ENCODE measurements at places on chromosomes 2 and 18.

GRCh38 chr18:8084160-8084559 lies 517.0 kb downstream of the PTPRM start:
- peak; percentile 15 for DNase-seq

DNA sequence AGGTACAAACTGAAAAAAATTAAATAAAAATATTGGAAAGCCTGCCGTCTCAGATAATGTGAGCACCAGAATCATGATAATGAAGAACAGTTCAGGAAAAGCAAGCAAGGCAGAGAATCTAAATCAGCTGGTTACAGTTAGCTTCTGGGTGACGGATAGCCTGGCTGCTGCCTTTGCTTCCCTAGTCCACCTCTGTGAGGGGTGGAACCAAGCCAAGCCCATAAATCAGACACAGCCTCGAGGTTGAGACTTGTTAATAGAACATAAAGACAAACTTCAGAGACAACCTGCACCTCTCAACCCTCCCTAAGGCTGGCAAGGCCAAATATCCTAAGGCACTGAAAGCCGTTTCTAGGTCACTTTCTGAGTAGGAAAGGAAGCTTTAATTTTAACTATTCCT lies 334.7 kb upstream of the SLC39A10 start:
- DNase-seq, result no peak

DNA sequence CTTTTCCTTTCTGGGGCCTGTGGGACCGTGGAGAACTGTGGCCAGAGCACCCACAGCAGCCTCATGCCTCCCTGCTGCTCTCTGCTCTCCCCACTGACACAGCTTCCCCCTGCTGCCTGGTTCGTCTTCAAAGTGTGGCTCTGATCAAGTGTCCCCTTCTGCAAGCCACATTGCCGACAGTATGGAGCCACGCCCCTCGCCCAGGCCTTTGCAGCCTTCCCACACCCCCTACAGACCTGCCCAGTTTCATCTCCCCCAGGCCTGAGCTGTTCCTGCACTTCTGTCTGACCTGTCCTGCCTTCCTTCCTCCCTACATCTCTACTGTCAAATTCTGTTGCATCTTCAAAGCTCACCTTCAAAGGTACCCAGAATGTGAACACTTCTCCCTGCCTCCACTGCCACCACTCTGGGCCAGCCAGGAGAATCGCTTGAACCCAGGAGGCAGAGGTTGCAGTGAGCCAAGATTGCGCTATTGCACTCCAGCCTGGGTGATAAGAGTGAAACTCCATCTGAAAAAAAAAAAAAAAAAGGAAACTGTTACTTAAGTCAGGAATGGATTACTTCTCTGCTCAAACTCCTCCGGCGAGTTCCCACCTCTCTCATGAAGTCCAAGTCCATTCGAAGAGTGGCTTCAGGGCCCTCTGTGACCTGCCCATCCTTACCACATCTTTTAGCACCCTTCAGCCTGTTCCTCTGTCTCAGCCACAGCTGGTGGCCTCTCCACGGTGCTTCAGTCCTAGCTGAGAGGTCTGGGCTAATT lies 29.0 kb upstream of the CATIP start:
- DNase-seq, result no peak

DNA sequence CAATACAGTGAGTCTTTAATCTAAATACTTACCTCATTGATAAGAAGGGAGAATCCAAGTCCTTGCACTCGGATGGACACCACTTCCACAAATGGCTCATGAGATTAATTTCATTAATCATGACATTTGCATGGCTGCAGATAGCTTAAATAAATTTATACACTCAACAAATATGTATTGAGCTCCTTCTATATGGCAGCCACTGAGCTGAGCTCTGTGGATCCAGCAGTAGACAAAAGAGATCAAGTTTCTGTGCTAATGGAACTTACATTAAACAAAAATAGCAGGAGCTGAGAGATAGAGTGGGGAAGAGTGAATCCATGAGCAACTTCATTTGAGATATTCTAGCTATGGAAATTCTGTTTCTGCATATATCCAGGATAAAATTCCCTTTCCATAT lies 44.4 kb downstream of the RAB27B start:
- no peak for DNase-seq

GRCh38 chr2:43370705-43371104 lies 144.3 kb upstream of the ZFP36L2 start:
- DNase-seq, result no peak

- DNase-seq, result no peak
Measured at GRCh38 chr2:134555411-134555810, 163.4 kb downstream of the TMEM163 start.

DNA sequence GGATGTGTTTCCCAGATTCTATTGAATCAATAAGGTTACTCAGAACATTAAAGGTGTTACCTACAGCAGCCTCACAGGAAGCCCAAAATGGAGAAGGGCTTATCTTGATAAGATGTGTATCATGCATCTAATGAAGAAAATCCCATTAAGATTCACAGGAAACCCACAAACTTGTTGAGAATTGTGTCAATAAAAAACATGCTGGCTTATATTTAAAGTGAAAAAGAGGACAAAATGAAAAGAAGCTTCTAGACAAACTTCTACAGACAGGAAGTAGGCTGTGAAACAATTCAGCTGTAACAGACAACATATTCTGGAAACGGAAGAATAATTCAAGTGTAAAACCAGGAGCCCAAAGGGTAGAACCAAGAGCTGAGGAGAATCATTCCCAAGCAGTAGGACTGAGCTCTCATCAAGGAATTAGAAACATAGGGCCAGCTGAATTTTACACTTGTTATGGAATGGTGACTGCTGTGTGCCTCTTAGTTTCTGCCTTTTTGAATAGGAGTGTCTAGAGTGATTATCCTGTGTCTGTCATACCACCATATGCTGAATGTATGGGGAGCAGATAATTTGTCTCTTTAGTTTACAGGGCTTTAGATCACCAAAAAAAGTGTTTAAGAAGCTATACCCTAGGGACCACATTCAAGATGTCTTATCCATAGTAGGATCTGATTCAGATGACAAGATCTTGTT lies 9.6 kb downstream of the IMMT start:
- DNase-seq, result no peak

GRCh38 chr18:62814132-62814759 lies 98.9 kb downstream of the PHLPP1 start:
- no peak for DNase-seq

DNA sequence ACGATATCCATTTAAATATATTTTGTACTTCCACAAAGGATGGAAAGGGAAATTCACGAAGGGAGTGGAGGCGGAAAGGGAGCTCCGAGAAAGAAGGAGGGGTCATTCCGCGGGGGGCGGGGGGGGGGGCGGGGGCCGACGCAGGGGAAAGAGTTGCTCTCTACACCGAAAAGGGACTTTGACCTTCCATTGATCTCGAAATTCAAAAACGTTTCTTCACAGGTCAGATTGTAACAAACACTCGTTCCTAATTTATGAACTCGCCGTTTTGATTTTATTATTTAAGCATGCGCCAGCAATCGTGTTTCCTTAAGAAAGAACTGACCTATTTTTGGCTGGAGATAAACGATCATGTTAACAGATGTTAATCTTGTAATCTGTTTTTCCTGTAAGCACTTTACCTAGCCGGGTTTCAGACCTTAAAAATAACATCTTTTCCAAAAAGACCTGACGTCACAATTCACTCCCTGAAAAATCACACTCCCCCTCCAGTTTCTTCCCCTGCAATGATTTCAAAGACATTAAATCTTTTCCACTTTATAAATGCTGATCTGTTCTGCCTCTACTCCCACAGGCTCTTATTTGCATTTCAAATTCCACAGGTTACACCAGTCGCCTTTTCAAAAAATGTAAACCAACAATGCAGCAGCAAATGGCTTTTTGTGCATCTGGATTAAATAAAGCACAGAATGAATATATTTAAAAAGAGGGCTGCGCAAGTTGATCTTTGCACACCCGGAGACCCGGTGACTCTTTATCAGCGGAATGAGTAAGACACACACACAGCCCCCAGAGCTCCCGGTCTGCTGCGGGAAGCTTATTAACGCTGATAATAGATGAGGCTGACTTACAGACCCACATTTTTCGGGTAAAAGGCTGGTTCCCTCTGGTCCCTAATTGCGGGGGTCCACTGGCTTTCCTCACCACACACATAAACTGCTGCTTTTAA lies 1.6 kb downstream of the ZNF516 start:
- DNase-seq, result no peak

DNA sequence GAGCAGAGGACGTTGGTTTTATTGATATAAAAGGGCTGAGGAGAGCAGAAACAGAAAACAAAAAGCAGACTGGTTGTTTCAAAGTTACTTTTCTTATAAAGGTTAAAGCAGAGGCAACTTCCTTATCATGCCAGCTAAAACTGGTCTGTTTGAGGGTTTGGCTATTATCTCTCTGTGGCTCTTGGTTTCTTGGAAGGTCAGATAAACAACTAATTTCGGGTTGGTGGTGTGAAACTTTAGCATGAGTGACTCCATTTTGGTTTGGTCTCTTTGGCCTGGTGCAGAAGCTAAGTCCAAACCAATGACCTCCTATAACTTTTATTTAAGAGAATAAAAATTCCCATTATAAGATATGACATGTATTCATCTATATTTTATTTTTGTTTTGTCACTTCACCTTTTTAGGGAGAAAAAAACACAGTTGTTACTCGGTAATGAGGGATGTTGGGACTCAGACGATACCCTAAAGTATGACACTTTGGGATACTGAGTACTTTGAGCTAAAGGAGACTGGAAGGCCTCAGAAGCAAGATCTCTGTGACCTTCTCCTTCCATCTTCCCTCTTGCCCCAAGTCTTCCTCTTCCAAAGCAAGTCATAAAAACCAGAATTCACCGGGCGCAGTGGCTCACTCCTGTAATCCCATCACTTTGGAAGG lies 23.3 kb downstream of the TNFAIP6 start:
- no peak for DNase-seq

DNA sequence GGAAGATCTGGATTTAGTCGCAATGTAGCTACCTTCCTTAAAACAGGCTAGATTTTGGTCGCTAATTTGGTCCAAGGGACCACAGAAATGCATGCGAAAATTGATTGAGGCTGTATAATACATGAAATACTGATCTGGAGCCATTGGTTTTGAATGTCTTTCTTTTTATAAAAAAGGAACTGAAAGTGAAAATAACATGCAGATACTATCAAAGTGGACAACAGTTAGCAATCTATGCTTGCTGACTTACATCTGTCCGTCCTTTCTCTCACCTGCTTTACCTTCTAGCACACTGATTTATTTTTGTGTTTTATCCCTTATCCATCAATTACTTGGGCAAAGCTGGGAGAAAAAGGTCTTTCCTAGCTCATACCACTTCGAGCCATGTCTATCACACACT lies 1459.8 kb upstream of the ACVR2A start:
- DNase-seq, result no peak

DNA sequence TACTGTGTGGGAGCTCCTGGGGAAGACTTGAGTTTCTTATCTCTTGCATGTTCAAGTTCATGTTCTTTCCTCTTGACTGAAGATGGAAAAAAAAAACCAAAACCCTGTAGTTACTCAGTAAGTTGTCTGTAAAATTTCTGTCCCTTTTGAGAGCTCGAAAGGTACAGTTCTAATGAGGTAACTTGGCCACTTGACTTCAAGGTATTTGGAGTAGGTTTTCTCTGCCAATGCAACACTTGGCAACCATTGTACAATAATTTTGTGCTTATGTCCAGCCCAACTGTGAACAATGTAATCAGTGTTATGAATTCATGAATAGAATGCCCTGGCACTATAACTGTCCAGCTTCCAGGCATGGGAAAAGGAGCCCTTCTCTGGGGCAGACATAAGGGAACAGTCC lies 111.0 kb downstream of the LIPG start:
- no peak for DNase-seq

DNA sequence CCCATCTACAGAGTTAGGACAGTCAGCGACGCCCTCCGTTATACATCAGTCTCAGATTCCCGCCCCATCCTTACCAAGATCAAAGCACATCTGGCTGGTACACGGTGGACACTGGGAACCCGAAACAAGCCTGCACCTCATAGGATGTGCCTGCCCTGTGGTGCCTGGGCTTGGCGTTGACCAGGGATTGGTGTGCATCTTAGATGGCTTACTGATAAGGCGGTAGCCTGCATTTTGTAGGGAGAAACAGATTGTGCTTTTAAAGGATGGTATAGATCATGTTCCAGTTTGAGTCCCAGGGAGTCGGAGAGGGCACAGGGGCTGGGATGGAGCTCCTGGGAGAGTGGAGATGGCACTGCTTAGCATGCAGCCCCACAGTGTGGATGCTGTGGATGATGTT lies 108.0 kb downstream of the EML6 start:
- DNase-seq, result no peak

DNA sequence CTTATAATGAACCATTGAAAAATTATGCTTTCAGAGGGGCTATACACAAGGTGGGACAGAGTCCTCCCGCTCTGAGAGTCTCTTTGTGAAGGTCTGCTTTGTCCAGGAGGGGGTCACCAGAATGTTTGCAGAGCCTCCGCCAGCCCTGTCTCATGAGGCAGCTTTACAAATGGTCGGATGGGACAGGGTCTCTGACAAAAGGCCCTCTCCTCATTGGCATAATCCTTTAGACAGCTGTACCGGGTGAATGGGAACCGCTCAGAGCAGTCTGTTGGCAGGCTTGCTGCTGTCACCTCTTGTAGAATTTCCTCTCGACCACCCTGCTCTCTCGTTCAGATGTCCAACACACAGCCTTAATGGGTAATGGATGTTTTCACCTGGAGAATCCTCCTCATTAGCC lies 40.2 kb upstream of the TGIF1 start:
- DNase-seq, result no peak

GRCh38 chr2:109355192-109355843 lies 226.3 kb downstream of the SH3RF3 start:
- no peak for DNase-seq

GRCh38 chr18:63882333-63883141 lies 5.0 kb upstream of the SERPINB2 start:
- DNase-seq, result peak; percentile 62

DNA sequence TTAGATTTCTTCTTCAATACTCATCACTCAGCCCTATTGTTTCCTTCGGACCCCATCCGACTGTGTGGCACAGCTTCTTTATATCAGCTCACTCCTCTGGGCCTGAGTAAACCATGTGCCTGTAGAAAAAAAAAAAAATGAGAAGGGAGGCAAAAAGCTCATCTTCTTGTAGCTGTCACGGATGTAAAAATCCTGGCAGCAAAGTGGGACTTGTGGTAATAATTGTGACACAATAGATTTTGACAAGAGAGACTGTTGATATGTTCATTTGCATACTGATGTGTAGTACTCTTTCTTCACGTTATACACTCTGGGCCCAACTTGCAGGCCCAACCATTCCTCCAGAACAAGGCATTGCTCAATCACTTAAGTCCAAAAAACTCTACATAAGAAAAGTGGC lies 270.0 kb upstream of the SMIM21 start:
- no peak for DNase-seq

- DNase-seq, result no peak
Measured at GRCh38 chr2:9535177-9535576, 20.5 kb downstream of the ADAM17 start.

DNA sequence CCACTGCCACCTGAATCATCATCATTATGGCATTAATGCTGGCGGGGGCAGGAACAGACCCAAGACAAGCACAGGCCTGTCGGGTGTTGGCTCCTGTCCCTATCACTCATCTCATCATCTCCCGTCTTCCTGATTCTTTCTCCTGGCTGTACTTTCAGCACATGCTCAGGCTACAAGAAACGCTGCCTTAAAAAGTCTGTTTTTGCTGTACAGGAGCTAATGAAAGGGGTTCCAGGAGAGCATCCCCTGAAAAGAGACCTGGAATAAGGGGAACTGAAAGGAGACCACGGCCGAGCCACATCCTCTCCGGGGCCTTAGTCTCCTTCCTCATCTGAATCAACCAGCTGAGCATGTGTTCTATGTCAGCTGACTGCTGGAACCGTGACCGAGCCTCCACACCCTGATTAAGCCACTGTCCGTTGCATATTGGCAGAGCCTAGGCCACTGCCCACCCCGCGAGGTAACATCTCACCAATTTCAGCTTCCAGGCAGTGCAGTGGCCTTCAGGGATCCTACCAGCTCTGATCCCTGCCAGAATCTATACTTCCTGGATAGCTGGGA lies 62.6 kb downstream of the DNMT3A start:
- no peak for DNase-seq

Data from GM04504 (cell line).